IMR-90 (cell line): ENCODE measurements at places on chromosomes 6 and 20. TPM values are rescaled to one million over a fixed set of nuclear protein-coding genes. Genes with fewer than 3 reads are reported as not detected.

BMP6 gene
- total RNA-seq: 0.18 and 0.28 TPM in 2 replicates

- no peak for DNase-seq
These were observed 2.7 kb upstream of the C6orf163 start for GRCh38 chr6:87341899-87342298.

DNA sequence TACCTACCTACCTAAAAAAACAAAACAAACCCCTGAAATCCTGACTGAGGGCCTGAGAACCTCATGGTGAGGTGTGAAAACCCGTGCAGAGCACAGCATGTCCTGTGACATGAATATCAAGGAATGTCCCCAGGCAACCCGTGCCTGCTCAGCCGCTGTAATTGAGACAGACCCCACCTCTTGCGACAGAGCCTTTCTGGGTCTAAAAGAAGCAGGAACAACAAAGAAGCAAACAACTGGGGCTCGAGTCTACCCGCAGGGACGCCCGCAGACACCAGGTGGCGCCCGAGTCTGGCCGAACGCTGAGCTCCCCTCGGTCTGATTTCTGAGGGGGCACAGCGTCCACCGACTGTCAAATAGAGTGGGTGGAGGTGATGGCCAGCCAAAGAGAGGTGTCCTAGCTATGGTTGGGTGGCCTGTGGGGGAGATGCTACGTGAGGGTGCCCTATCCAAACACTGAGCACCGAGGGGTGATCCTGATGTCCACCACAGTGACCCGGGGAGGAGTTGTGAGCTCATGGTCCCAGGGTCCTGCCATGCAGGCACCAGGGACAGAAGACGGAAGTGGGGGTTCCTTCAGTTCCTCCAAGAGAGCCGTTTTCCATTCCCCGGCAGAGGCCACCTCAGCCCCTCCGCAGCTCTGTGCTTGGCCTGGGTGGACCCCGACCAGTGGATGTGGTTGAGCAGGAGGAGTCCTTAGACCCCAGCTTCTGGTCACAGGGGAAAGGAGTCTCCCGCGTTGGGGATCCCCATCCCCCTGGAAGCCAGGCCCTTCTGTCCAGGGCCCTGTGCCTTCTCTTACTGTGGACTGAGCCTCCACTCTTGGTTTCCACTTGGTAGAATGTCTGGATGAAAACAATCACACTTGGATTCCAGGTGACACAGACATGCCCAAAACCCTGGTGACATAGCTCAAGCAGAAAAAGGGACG is 268.2 kb downstream of the CDC5L start:
- DNase-seq: peak; percentile 28

DNA sequence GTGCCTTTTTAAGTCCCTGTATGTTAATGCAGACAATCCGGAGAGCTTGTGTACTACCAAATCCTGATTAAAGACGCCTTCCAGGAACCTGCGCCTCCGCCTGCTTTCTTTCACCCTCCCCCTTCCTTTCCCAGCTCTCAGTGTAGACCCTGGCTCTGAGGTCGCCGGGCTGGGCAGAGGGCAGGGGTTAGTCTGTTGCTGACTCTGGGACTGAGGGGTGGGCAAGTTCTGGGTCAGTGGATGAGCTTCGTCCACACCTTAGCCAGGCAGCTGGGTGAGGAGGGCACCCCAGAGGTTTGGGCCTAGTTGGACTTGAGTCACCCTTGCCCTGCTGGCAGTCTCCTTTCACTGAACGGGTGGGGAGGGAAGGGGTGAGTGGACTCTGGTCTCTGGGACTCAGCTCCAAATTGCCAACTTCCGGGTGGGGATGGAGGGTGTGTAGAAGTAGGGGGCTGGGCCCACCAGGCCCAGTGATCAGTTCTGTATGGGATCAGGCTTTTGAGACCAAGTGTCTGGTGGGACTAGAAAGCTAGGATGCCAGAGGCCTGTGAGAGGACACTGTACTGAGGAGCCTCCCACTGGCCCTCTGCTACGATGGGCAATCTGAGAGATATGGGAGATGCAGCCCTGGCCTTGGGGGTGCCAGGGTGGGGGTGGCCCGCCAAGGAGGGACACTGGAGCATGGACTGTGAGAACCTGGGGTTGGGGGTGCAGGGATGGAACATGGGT is 21.3 kb upstream of the SLC22A7 start:
- DNase-seq: no peak

SLC24A3 gene
- total RNA-seq: not detected in 2 replicates

DNA sequence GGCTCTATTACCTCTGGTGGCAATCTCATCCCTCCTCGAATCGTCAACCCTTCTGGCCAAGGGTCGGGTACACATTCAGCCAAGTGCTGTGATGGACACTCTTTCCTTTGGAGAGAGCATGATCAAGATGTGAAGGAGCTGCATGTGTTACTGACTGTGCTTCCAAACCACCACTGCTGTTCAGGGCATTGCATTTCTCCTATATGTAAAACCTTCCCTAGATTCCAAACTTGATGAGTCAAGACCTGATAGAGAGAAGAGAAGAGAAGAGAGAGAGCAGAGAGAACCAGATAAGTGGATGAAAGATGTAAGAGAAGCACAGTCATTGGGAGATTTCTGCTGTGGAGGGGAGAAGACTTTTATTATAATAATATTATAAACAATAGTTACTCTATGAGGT is 162.2 kb downstream of the KCNQ5 start:
- peak; percentile 42 for DNase-seq

PDYN gene
- total RNA-seq: not detected in 2 replicates

TPX2 gene
- total RNA-seq: 72.2 and 82.2 TPM in 2 replicates

DNA sequence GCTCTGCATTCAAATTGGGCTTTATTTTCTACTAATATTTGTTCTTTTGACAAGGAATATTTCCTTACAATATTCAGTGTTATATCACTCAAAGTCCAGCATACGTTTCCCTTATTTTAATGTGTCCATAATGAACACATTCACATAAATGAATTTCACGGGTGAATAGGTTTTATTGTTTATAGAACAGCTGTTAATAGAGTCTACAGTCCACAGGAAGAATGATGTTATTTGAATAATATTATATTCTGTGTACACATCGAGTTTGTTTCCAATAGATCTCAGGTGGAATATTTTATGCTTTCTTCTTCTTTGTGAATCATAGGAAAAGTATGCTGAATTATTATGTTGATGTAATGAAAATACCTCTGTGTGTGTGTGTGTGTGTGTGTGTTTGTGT is 582.4 kb downstream of the CDH26 start:
- no peak for DNase-seq

DNA sequence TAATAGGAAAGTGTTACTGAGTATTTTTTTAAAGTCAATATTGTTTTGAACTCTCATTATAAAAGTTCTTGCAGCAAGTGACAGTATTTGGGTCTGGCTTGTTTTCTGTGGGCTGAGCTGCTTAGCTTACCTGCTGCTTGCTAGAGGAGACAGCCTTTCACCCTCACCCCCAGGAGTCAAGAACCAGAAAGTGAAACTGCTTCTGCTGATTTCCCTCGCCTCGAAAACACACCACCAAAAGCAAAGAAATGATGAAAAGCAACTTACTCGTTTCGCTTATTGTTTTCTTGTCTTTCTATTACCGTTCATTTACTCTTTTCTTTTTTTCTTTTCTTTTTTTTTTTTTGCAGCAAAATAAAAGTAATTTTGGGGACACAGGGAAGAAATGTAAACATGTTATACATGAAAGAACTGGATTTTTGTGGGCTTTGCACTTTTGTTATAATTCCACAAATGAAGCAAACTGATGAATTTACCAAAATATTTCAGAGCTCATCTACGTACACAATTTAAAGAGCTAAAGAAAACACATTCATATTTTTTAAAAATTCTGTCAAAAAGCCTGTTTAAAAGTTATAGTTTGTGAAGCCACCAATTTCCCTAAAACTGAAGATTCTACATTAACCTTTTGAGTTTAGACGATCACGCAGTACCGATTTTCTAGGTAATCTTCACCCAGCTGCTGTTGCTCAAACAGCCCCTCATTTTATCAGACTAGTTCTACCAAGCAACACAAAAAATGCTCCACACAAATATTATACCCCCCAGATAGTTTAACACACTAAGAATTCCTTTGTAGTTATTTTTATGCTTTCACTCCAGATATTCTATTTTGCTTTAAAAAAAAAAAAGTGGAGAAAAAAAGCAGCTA is 1.7 kb downstream of the SCML4 start:
- no peak for DNase-seq

- DNase-seq: no peak
These were observed 33.3 kb downstream of the SUN5 start for GRCh38 chr20:32970973-32971300.

DNA sequence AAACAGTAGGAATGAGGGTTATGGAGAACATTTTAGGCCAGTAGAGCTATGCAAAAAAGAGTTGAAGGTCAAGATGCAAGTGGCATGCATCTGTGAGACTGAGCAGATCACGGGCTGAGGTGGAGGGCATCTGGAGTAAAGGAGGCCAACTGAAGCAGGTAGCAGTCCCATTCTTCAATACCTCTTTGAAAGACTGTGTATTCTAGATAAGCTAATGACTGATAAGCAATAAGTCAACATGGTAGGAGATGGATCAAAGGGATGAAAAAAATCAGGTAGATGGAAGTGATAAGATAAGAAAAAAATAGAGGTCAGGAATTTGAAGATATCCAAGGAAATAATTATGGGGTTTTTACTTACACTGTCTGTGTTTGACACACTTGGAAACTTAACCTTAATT is 55.6 kb downstream of the ARMC2 start:
- no peak for DNase-seq

EPB41L2 gene
- total RNA-seq: 85.7 and 89.2 TPM in 2 replicates

AGER gene
- total RNA-seq: 0.18 and 0.28 TPM in 2 replicates

SLC22A16 gene
- total RNA-seq: not detected in 2 replicates

GHRH gene
- total RNA-seq: not detected in 2 replicates

SGK2 gene
- total RNA-seq: under 0.01 TPM in 1 of 2 replicates, not detected in the other

ZBTB22 gene
- total RNA-seq: 5.8 and 6.8 TPM in 2 replicates

- peak; percentile 46 for DNase-seq
These were observed 264.5 kb downstream of the KIF16B start for GRCh38 chr20:16308754-16309153.

DNA sequence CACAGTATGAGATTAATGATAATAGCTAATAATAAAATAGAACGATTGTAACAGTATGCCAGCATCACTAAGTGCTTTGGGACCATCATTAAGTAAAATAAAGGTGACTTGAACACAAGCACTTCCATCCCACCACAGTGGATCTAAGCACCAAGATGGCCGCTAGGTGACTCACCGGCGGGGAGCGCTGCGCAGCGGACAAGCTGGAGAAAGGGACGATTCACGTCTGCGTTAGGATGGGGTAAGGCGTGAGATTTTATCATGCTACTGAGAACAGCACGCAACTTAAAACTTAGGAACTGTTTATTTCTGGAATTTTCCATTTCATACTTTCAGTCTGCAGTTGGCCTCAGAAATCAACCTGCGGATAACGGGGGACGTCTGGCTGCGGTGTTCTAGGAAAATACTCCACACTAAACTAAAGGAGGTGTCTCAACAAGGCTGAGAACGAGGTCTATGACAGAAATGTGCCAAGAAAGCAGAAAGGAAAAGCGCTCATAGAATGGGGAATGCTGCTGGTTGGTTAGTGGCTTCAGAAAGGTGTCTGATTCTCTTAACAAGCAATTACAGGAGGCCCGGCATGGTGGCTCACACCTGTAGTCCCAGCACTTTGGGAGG is 114.5 kb downstream of the GMPR start:
- DNase-seq: no peak

DNA sequence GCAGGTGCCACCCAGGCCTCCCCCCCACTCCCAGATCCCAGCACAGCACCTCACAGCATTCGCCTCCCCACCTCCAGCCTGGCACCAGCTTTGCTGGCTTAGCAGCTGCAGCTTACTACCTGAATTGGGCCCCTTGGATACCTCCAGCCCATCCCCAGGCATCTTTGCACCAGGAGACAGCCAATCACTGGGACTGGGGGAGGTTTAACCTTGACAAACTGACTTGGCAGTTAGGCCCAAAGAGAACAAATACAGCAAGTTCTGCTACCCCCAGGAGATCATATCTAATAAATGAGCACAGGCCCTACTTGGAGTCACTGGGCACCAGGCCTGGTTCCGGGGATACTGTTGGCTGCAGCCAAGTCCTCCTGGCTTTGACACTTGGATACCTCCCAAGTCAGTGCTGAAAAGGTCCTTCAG is 8.8 kb downstream of the PDRG1 start:
- no peak for DNase-seq

THBD gene
- total RNA-seq: under 0.01 TPM in 1 of 2 replicates, not detected in the other

GRCh38 chr6:43434001-43434840 is 6.9 kb downstream of the ABCC10 start:
- no peak for DNase-seq

DNA sequence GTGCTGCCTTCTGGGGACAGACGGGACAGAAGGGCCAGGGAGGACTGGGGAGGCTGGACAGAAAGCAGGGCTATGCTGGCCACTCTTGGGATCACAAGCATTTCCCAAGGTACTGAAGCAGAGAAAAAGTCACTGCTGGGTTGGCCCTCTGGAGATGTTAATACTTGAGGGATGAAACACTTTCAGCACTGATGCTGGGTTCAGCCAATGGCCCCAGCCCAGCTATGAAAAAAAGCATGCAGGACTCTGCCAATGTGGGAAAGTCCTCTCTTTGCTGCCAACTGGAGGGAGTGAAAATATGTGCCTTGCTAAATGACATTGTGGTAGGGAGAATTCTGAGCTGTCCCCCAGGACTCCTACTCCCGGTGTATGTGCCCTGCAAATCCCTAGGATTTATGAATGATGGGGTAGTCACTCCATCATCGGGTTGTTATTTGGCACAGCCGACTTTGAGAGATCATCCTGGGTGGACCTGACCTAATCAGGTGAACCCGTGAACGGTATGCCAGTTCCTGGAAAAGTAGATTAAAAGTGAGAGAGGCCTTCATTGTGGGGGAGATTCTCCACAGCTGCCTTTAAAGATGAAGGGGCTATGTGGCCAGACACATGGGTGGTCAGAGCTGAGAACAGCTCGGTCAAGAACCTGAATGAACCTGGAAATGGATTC is 119.9 kb upstream of the TRAF3IP2 start:
- peak; percentile 32 for DNase-seq

KCNG1 gene
- total RNA-seq: 23.6 and 23.7 TPM in 2 replicates

SUMO4 gene
- total RNA-seq: 1.9 and 2.2 TPM in 2 replicates

ANKRD66 gene
- total RNA-seq: not detected in 2 replicates

IPCEF1 gene
- total RNA-seq: under 0.01 TPM in 2 replicates

CST2 gene
- total RNA-seq: not detected in 2 replicates

- DNase-seq: peak; percentile 72
These were observed 334.1 kb downstream of the TAF4 start for GRCh38 chr20:61731363-61732181.

DNA sequence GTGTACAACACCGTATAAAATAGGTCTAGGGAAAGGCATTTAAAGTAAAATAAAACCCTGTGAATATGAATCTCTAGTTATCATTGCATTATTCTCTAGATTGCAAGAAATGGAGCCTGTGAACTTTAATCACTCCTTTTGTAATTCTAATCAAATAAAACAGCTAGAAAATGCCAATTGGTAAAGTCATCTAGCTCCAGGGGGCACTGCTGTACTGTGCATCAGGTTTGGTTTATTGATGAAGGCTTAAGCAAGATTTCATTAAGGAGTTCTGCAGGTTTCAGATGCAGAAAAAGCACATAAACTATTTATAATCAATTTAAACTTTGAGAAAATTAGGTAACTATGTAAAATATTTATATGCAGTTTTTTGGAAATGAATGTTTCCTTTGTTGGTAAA is 645.0 kb downstream of the PHF3 start:
- DNase-seq: peak; percentile 65

FUT9 gene
- not detected in 2 replicates for total RNA-seq
